ENCODE measurements at places on chromosomes 5 and 9.

GRCh38 chr9:2469681-2470221, 151.8 kb upstream of the VLDLR start:
- peak; percentile 26 for DNase-seq

- no peak for DNase-seq
Observed at GRCh38 chr5:14838396-14839319, 32.9 kb downstream of the ANKH start.

DNA sequence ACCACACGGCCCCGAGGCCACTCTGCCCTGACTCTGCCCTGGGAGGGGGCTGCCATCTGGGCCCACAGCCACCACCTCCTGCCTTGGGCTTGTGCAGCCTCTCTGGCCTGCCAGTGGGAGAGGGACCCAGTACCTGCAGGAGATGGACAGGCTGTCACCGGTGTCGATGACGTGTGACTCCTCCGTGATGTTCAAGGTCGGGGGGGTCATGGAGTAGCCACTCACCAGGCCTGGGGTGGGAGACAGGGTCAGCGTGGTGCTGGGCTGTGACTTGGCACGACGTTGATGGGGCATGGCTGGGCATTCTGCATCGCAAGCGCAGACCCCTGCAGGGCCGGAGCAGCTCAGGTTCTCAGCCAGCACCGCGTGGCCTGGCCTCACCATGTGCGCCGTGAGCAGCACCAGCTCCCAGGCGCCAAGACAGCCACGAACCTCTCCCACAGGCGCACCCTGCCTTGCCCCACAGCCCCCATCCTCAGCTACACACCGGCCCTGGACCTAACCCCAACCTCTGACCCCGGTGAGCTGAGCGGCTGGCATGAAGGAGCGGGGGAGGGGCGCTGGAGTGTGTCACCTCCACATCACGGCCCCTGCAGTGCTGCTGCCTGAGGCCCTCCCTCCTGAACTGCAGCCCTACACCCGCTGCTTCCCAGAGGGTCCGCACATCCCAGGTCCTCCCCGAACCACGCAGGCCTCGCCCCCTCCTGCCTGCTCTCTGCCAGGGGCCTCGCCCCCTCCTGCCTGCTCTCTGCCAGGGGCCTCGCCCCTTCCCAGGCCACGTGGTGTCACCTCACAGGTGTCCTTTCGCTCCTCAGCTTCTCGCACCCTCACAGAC, 17.6 kb downstream of the FLT4 start:
- DNase-seq, result no peak

DNA sequence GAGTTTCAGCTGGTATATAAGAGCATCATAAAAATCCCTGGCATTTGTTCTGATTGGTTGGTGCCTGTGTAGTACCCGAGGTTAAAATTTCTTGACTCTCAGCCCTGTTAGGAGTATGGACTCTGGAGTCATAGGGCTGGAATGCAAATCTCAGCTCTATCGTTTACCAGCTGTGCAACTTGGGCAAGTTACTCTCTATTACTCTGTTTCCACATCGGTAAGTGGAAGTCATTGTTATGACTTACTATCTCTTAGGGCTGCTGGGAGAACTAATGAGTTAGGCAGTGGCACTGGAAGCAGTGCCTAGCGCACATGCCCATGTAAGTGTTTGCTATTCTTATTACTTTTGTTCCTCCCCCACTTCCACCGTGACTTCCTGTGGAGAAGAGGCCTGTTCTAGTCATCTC, 141.6 kb downstream of the BOD1 start:
- DNase-seq, result no peak

DNA sequence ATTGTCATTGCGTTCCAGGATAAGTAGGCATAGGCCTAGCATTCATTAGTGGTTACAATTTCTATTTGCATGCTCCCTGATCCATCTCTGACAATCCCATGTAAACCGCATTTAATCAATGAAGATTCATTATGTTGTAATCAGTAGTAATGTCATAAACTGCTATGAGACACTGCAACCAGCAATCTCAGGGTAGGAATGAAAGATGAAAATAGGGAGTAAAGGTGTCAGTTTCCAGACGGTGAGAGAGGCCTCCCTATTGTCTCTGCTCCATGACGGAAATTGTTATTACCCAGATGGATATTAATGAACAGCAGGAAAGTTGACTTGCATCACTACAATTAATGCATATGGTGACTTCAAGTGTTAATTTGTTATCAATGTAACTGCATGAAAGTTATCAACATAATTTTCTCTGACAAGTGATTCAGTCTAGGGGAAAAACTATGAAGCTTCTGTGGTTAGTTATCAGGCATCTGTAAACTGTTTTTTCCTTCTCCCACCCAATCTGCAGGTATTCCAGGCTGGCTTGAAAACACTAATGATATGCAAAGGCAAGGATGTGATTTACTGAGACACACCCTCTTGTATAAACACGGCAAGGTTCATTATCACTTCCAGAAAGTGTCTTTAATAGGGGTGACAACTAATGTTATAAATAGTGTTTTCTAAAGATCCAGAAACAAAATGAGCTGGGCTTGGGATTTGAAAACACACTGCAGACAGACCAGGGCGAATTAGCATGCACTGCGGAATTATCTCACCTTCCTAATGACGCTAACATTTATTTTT, 73.5 kb downstream of the ZNF622 start:
- DNase-seq, result no peak
